Activated naive CD4-positive, alpha-beta T cell (primary cell): ENCODE measurements at places on chromosomes 5 and 9.

DNA sequence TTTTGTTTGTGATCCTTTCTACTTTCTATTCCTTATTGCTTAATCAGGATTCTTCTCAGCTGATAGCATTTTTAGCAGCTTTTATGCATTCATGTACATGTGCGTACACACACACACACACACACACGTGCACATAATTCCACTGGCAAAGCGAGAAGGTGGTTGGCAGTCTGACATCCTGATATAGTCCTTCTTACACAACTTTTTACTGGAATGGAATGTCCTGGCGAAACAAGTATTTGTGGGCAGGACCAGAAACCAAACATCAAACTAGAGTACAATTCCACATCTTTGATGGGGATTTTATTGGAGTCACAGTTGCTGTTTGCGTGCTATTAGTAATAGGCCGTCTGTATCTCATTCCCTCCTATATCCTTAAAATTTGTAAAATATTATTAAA lies 356.5 kb downstream of the CCDC171 start:
- DNase-seq = no peak

DNA sequence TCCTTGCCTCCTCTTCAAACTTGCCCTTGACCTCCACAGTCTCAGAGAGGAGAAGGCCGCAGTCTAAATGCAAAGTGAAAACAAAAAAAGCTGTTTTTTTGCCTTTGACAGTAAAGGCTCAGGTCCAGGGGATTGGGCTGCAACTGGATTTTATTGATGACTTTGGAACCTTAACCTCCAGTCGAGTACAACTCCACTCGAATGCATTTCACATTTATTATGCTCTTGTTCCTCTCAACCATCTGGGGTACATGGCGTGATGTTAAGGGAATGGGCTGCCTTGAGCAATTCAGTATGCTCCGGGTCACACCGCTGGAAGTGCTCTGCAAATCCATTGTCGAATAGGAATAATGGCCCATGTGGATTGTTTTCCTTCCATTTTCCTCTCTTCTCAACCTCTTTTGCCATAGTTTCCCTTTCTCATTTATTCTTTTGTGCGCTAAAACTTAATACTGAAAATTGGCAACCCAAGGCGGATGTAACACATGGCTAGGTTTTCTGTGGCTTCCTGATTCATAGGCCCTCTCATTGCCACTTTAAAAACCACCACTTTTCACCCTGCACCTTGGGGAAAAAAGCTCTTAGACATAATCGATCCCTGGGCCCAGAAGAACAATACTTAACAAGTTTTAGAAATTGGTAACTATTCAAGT lies 34.3 kb downstream of the ITK start:
- no peak for DNase-seq

DNA sequence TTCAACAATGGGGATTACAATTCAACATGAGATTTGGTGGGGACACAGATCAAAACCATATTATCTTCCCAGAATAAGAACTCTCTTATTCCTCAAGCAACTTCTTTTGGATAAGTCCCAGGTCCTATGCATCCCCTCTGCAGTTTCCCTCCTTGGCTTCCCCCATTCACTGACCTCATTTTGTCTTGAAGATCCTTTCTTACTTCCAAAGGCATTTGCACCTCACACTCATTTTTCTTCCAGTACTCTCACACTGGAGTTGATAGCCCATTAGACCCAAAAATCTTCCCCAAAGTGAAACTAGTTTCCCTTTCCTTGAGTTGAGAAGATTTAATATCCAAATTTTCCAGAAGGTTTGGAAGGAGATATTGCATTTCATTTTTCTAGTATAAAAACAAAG lies 178.0 kb upstream of the DAPK1 start:
- no peak for DNase-seq

DNA sequence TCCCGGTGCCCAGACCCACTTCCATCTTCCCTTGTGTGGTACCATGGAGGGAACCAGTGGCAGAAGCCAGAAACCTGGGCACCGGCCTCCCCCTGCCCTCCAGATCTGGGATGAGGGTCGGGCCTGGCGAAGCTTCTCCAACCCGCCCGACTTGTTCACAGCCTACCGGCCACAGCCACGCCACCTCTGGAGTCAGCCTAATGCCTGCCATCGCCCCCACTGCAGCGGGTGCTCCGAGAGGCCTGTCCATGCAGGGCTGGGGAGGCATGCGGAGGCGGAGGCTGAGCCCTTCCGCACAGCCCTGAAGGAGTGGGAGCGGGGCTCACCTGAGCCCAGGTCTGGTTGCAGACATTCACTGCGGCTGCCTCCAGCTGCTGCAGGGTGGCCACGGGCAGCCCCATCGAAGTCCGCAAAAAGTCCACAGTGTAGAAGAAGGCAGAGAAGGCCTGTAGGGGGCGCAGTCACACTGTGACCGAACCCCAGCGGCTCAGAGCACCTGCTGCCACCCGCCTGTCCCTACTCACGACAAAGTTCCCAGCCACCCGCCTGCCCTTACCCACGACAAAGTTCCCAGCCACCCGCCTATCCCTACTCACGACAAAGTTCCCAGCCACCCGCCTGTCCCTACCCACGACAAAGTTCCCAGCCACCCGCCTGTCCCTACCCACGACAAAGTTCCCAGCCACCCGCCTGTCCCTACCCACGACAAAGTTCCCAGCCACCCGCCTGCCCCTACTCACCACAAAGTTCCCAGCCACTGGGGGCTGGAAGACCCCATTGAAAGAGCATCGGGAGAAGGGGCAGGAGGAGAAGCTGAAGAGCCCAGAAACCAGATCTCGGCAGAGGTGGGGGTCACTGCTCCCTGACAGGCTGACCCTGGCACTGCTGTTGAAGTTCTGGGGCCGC lies 3.8 kb upstream of the NPDC1 start:
- DNase-seq = peak; percentile 39

DNA sequence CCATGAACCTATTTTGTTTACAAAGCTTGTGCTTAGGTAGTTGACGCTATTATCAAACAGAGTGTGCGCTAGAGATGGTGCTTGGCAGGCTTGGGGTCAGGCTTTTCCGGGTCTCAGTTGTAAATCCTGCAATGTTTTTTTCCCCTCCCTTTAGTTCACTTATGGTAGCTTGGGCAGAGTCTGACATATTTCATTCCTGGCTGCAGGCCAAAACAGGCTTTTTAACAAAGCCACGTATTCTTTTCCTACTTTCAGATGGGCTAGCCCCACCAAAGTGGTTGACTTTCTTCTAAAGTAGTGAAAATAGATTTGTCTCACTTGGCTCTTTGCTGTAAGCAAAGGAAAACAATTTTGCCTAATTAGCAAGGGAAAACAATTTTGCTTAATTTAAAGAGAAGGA lies 58.0 kb upstream of the FBN2 start:
- no peak for DNase-seq

DNA sequence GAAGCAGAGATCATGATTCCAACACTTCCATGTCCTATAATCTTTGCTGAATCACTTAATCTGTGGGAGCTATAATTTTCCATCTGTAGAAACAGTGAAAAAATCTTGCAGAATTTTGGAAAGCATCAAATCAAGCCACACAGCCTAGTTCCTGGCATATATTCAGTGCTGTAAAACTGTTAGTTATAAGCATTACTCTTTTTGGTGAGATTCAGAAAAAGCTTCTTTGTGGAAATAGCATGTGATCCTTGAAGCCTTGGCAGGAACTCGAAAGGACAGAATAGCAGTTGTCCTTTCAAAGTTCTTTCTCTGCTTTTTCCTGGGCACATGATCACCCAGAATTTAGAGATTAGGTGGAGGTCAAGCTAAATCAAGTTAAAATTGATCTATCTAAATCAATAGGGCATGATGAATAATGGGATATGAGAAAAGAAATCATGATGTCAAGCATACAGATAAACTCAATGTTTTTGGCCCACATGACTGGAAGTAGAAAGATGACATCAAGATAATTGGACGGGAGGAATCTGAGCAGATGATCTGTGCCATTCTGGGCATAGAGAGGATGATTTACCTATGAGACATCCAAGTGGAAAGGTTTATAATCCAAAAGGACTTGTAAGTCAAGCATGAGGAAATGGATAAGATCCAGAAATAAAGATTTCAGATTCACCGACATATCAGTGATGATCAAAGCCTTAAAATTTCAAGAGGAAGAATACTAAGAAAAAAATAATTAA lies 73.1 kb downstream of the TMEM232 start:
- DNase-seq = no peak

DNA sequence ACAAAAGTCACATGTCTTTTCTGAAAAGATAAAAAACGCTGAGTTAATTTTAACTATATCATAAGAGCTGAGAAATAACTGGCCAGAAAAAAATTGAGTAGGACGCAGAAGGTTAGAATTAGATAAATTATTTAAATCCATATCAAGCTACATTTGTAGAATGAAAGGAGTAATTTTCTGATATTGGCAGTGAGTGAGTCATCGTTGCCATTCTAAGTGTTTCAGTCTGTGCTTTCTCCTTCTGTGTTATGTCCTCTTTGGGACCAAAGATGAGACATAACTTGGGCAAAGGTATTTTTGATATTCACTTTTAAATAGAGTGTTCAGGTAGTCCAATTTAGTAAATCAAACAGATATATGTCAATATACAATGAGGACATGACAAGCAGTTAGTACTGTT lies 34.4 kb upstream of the KCNN2 start:
- no peak for DNase-seq

DNA sequence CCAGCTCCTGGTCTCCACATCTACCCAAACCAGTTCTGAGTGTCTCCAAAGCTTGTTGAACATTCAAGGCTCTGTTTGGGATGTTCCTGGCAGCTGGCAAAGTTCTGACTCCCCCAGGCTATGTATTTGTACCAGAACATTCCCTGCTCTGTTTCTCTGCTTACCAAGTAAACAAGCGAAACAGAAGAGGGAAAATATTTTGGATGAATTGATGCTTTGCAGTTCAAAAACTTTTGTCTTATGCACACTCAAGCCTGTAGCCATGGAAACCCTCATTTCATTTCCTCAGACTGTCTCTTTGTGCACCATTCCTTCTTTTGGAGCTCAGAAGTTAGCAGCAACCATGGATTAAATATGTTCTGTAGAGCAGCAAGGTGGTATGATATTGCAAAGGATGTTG lies 145.8 kb downstream of the ACTL7B start:
- DNase-seq = no peak

DNA sequence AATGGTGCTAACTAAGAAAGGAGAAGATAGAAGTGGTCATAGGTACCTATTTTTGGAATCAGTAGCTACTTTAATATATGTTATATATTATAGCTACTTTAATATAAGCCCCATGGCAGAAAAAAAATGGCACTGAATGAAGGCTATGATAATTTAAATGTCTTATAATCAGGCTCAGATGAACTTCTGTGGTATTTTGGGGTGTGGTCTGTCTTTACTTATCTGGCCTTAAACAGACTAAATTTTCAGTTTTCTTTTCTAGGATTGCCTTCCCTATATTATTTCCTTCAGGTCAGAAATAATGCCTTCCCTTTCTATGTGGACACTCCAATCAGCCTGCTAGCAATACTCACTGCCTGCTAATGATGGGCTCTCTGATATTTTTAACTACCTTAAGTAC lies 292.3 kb downstream of the SLF1 start:
- DNase-seq = no peak

DNA sequence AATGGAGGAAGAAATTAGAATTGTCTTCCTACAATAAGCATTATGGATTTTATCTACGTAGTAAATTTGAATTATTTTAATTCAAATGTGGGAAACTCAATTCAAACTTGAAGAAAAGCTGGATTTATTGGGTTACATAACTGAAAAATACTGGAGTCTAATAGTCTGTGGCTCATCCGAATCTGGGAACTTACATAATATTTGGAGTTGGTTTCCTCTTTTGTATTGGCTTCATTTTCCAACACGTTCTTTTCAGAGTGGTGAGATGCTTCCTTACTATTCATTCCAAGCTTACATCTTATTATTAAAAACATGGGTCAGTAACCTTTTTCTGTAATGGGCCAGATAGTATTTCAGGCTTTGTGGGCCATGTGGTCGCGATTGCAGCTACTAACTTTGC lies 164.8 kb downstream of the ARHGAP26 start:
- DNase-seq = no peak

GRCh38 chr9:135379540-135380267 lies 99.9 kb upstream of the PPP1R26 start:
- DNase-seq = no peak

GRCh38 chr5:1161833-1162229 lies 39.6 kb upstream of the SLC6A19 start:
- DNase-seq = no peak

DNA sequence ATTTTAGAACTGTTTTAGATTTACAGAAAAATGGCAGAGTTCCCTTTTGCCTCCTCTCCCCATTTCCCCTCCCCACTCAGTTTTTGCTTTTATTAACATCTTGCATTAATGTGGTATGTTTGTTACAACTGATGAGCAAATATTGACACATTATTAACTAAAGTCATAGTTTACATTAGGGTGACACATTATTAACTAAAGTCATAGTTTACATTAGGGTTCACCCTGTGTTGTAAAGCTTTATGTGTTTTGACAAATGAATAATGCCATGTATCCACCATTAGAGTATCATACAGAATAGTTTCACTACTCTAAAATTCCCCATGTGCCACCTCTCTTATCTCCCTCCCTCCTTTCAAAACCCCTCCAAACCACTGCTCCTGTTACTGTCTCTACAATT lies 262.5 kb downstream of the NPR3 start:
- DNase-seq = no peak

DNA sequence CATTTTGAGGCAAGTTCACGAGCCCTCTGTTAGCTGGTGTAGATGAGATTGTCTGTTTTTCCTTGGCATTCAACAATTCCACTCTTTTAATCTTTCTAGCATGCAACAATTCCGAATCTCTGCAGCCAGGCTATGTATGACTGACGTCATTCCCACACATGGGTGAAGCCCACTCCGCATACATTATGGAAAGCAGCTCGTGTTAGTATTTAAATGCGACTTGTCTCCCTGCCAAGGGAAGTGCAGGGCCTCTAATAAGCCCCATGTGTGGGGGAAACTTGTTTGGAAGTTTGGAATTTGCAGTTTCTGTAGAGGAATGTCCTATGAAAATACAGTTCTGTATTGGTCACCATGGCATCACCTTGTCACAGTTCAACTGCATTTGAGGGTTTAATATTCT lies 146.0 kb upstream of the FBXL7 start:
- DNase-seq = no peak

DNA sequence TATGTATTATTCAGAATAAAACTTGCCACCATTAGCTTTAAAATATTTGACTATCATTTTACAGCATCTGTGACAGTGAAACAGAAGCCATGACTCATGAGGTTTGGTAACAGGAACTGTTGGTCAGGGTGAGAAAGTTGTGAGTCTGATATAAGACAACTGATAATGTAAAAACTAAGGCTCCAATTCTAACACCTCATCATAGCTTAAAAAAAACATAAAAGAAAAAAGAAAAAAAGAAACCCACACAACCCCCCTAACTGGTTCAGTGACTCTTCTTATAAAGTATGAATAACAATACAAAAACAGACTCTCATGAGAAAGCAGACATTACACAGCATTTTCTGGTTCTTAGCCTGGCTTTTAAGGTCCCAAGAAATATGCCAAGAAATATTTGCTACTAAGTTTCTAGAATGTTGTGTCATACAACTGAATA lies 85.8 kb downstream of the MRPS27 start:
- no peak for DNase-seq

- DNase-seq = no peak
Measured at GRCh38 chr5:173745123-173745522, 128.7 kb upstream of the BOD1 start.

- no peak for DNase-seq
Measured at GRCh38 chr9:108105885-108106284, 616.3 kb upstream of the KLF4 start.
